ENCODE measurements at places on chromosomes 6 and 20. TPM values are rescaled to one million over a fixed set of nuclear protein-coding genes. Genes with fewer than 3 reads are reported as not detected.

Gene MRAP2
- 0.33 TPM for total RNA-seq

Gene KHDRBS2
- not detected for total RNA-seq

Gene HRH3
- not detected for total RNA-seq

Gene MYLK4
- 0.98 TPM for total RNA-seq

Gene CCN2
- total RNA-seq, result 15.9 TPM

Gene PAK5
- total RNA-seq, result not detected

Gene TIAM2
- total RNA-seq, result 8.9 TPM

Gene SLC22A16
- not detected for total RNA-seq

Gene ZNF184
- 6.5 TPM for total RNA-seq

Gene DEFB124
- total RNA-seq, result not detected

Gene FAM83C
- total RNA-seq, result not detected

Gene CEP250
- total RNA-seq, result 22.0 TPM

Gene DZANK1
- 1.5 TPM for total RNA-seq

Gene KIAA0408
- 12.8 TPM for total RNA-seq

Gene KHDC1L
- total RNA-seq, result not detected

Gene ARFGEF3
- 0.09 TPM for total RNA-seq

Gene TMEM200A
- 61.5 TPM for total RNA-seq

Gene BPI
- total RNA-seq, result 1.4 TPM

Gene NHLRC1
- total RNA-seq, result 3.0 TPM

Gene DHX35
- 8.9 TPM for total RNA-seq

Gene HSP90AB1
- 832 TPM for total RNA-seq

Gene B3GALT4
- total RNA-seq, result 8.7 TPM

Gene SPATS1
- total RNA-seq, result not detected

Gene HACE1
- 18.3 TPM for total RNA-seq

Gene FAM209B
- total RNA-seq, result not detected

Gene EYA2
- 1.6 TPM for total RNA-seq

Gene GABRR1
- total RNA-seq, result not detected

Gene SLC35F1
- not detected for total RNA-seq

Gene ADGRF1
- not detected for total RNA-seq

Gene FUT9
- not detected for total RNA-seq

Gene CDK19
- total RNA-seq, result 17.8 TPM

Gene CDH4
- 0.25 TPM for total RNA-seq

Gene SFTA2
- total RNA-seq, result not detected

Gene SLC22A23
- 7.8 TPM for total RNA-seq

Gene SAYSD1
- total RNA-seq, result 15.9 TPM

Gene TULP4
- 131 TPM for total RNA-seq

Gene OR2J3
- not detected for total RNA-seq

Gene GTSF1L
- total RNA-seq, result not detected

All from fibroblast of the aortic adventitia (primary cell).